Central memory CD8-positive, alpha-beta T cell (primary cell): ENCODE measurements at places on chromosomes 7 and 10.

GRCh38 chr7:54637712-54638396, 95.7 kb downstream of the VSTM2A start:
- no peak for DNase-seq

- no peak for DNase-seq
Measured at GRCh38 chr7:91520645-91521044, 256.4 kb downstream of the FZD1 start.

GRCh38 chr7:77897004-77897547, 98.5 kb downstream of the PHTF2 start:
- no peak for DNase-seq

GRCh38 chr7:66356277-66356721, 151.2 kb downstream of the TPST1 start:
- no peak for DNase-seq

DNA sequence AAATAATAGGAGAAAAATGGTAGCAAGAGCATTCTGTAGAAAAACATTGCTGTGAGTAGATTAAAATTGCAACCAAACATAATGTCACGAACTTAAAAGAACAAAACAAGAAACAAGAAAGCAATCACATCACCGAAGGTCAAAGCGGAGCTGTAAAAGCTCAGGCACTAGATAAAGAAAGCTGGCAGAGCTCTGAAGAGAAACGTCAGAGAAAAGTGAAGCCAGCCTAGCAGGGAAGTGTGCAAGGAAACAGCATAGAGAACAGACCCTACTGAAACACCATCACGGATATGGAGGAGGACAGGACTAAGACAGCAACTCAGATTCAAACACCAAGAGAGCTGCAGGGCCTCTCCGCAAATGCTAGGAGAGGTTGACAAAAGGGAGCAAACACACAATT, 22.5 kb upstream of the DDC start:
- DNase-seq = no peak

DNA sequence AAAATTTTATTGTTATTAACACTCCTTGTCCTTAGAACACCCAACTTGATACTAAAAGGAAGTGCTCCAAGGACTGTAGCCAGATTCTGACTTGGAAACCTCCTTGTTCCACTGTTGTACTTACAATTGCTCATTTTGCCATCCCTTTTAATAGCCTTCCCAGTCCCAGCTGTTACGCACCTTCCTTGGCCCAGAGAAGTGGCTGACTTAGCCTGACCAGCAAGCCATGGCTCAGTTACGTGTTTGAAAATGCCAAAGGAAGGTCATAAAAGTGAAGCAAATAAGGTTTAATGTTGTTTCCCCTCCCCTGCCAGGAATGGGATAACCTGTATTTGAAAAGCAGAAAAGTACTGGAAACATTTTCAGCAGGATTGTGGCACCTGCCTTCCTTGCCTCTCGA, 3.7 kb upstream of the ANKRD1 start:
- DNase-seq = no peak

DNA sequence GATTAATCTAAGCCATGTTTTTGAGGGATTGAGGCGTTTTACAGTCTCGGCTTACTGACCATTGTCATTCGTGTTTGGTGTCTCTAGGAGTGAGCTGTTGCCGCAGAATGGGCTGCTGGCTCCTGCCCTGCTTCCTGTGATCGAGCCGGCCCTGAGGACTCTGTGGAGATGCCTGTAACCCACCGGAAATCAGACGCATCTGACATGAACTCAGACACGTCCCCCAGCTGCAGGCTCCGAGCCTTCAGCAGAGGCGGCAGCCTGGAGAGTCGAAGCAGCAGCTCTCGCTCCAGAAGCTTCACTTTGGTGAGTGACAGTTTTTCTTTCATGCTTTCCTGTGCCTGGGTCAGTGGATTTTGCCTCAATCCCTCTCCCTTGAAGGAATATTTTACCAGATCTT, 28.8 kb downstream of the PROSER2 start:
- no peak for DNase-seq

DNA sequence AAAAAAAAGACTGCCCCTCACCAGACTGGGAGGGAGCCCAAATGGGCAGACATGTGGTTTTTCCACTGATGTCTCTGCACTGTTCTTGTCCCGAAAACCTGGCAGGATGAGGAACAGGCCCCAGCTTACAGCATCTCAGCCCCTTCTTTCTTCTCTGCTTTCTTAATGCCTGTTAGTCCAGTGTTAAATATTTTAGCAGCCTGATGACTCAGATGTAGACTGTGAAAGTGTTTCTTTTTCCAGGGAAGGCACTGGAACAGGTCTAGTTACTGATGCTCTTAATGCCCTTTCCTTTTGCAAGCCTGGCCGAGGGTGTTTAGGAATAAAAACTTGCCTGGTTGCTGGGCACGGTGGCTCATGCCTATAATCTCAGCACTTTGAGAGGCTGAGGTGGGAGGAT, 107.7 kb downstream of the TACC2 start:
- no peak for DNase-seq

DNA sequence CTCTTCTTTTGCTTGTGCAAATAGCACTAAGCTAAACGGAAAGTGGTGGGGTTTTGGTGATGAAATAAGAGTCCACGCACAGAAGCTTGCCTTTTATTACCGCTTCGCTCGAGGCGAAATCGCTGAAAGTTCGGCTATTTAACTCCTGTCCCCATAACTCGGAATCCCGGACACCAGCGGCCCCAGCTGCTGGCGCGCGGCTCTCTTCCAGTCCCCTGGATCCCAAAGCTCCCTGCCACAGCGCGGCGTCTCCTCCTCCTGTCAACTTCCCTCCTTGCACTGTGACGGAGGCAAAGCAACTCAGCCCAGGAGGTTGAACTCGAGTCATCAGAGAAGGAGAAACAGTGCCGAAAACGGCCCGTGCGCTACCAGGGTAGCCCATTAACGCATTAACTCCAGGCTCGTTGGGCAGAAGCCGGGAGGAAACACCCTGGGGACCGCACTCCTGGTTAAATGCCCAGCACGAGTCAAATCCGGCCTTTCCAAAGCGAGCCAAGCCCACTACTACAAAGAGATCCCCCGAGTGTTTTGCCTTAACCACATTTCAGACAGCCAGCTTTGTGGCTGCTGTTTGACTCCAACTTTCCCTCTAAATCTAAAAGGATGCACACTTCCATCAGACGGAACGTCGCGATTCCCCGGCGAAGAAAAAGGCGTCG, 1.3 kb downstream of the SEMA3D start:
- no peak for DNase-seq

GRCh38 chr10:12950583-12951128, 50.9 kb downstream of the CCDC3 start:
- no peak for DNase-seq

- DNase-seq = no peak
Measured at GRCh38 chr7:121436688-121437087, 40.6 kb upstream of the FAM3C start.

DNA sequence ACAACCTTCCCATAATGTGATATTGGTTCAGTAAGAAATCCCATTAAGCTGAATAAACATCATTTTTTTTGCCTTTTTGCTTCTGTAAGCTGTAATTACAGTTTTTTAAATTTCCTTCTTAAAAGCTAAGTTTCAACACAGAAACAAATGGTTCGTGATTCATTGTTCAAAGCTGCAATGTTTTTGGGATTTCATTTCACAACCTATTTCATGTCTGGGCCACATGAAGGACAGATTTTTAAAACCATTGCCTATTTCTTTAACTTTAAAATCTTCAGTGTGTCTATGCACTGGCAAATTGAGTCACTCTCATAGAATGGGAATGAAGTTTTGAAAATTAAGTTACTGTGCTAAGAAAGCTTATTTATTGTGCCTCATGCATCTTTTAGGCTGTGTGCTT, 66.9 kb downstream of the TFPI2 start:
- DNase-seq = no peak

- DNase-seq = no peak
Measured at GRCh38 chr10:68271196-68271882, 39.4 kb upstream of the ATOH7 start.

DNA sequence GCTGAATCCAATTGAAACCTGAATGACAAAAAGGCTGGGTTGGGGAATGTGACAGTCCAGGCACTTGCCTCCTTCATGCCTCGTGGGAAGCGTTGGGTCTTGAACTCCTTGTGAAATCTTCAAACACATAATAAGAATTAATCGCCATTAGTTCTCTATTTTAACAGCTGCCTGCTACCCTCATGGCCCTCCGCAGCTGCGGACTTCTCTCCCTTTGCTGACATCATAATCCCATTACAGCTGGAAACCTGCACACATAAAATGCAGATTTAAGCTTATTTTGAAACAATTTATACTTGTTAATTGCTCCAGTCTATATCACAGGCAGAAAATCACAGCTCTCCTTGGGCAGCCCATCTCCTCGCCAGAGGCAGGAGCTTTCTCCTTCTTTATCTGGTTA, 403.0 kb upstream of the MKI67 start:
- DNase-seq = no peak

- DNase-seq = peak; percentile 44
Measured at GRCh38 chr10:26860102-26860442, 686 bp downstream of the ABI1 start.

DNA sequence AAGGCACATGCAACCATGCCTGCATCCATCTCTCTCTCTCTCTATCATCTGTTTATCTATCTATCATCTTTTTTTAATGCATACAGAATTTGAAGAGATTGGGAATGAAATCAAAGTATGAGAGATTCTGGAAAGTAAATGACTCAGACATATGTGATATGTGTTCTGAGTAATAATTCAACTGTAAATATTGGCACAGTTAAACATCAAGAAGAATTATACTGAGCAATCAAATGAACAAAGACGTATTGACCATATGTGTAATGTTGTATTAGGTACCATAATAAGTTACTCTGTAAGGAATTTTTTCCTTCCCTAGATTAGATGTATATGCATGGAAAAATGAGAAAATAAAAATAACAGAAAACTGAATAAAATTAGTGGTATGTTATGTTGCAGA, 108.3 kb downstream of the SUGCT start:
- DNase-seq = no peak
